ENCODE measurements at places on chromosomes 1 and 21. TPM values are rescaled to one million over a fixed set of nuclear protein-coding genes. Genes with fewer than 3 reads are reported as not detected.

MYBPH gene
- not detected for polyA plus RNA-seq

DNAI4 gene
- 0.08 TPM for polyA plus RNA-seq

NES gene
- 2.5 TPM for polyA plus RNA-seq

CHML gene
- polyA plus RNA-seq: 5.2 TPM

HMGCS2 gene
- 0.44 TPM for polyA plus RNA-seq

PRR9 gene
- not detected for polyA plus RNA-seq

GSTM5 gene
- polyA plus RNA-seq: not detected

Measured in HepG2 (cell line).